ENCODE measurements at places on chromosomes 2 and 18.

DNA sequence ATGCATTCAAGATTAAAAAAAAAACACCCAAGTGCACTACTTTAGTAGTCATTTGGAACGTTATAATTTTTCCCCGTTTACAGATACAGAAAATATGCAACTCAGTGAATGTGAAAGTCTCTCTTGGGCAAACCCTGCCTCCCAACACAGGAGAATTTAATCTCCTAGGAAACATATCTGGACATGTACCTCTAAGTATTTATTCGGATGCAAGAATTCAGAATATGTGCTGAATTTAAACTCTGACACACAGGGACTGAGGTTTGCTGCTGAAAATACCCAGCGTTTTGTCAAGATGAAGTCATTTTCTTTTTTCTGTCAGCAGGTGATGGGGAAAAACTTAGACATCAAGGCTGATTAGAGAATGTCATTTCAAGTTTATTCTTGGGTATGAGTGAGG, 105.4 kb downstream of the ACKR3 start:
- no peak for DNase-seq

- no peak for DNase-seq
These were observed 1399.8 kb upstream of the ACVR2A start for GRCh38 chr2:146444987-146445386.

DNA sequence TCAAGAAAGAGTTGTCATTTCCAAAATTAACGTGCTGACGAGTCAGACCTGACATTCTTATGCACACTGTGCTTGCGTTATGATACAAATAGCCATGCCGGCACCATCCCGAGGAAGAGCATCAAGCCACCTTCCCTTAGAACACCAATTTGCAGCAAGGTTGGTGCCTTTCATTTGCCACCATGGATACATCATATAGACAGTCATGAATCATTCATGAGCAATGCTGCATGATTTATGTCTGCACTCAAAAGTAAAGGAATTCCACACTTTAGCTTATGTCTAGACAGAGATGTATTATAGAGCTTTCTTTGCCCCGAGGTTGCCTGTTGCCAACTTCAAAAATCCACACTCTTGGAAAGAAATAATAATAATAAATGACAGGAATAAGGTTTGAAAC, 166.9 kb downstream of the VWC2L start:
- no peak for DNase-seq

DNA sequence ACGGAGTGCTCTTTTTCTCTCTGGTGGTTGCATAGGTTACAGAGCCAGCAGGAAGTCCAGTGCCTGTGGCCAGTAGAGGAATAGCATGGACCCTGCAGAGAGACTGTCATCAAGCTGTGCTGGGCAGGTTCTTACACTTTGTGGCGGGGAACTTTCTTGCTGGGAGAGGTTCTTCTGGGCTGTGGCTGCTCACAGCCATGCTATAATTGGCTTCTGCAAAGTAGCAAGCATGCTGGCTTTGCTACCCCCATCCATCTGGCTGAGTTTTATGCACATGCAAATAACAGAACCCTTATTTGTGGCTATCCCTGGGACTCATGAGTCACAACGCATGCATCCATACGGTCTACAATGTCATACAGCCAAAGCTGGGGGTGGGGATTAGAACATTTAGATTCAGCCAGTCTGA, 68.9 kb downstream of the PLCL1 start:
- DNase-seq: no peak

- no peak for DNase-seq
These were observed 1.7 kb downstream of the CYP27A1 start for GRCh38 chr2:218783688-218784087.
